H4 (cell line): ENCODE measurements at places on chromosomes 7 and 10. TPM values are rescaled to one million over a fixed set of nuclear protein-coding genes. Genes with fewer than 3 reads are reported as not detected.

GRCh38 chr7:156074982-156075615 lies 262.8 kb upstream of the SHH start:
- no peak for DNase-seq

Gene HOXA13
- 5.9 and 7.4 TPM in 2 replicates for total RNA-seq

DNA sequence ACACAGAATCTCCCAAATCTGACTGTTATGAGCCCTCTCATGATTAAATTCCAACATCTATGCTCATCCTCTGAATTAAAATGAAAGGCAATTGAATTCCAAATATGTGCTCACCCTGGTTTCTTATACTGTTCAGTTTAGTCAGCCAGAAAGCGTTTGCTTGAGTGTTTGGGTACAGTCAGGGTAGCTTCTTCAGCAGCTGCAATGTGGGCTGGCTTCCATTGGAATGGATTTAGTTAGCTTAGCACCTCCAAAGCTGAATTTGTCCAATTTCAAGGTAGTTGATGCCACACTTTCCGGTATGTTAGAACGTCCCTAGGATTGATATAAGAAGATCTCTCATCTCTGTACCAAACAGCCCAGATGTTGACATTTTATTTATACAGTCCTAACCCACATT lies 9.3 kb downstream of the KLHL7 start:
- DNase-seq = no peak

GRCh38 chr10:92231196-92231595 lies 59.7 kb downstream of the CPEB3 start:
- DNase-seq = no peak

- DNase-seq = peak; percentile 28
Measured at GRCh38 chr10:103265717-103266329, 11.1 kb upstream of the INA start.

DNA sequence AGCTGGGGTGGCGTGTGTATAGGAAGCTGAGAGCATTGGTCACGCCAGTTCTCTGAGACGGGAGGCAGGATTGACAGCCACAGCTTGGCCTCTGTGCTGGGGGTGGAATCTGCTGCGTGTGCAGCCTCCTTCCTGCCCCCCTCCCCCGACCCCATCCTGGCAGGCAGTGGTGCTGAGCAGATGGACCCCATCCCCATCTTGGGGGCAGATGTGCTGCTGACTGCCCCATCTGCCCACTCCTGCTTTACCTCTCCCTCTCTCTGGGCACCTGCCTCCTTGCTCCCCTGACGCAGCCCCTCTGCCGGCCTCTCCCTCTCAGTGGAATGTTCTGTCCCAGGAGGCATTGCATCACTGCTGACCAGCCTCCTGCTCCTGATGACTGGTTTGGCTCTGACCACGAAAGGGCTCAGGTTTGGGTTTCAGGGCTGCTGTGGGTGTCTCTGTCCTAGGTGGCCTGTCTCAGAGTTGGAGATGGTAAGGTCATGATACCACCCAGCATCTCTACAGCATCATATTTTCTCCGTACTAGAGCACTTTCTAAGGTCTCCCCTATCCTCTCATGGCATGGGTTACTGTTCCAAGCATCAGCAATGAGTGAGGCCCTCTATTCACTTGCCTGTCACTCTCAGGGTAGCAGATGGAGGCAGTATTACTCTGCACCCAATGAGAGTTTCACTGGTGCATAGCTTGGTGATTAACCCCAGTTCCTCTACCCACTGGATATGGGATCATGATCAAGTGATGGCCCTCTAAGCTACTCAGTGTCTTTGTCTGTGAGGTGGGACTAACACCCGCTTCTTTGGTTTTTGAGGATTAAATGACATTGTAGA lies 81.9 kb downstream of the RBM20 start:
- no peak for DNase-seq

Gene CHAT
- total RNA-seq = not detected in 2 replicates

DNA sequence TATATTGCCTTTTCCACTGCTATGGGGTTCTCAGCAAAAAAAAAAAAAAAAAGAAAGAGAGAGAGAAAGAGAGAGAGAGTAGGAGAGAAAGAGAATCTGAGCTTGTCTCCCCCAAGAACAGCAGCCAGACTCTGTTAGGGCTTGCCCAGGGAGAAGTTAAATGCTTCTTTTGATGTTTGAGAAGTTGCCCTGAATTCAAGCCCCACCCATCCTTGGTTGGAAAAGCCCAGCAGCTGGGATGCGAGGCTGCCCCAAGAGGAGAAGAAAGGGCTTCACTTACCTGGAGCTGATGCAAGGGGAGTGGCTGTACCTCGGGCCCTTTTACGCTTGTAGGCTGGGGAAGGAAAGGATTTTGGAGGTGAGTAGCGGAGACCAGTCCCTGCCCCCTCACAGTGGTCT lies 20.9 kb upstream of the MGMT start:
- no peak for DNase-seq

DNA sequence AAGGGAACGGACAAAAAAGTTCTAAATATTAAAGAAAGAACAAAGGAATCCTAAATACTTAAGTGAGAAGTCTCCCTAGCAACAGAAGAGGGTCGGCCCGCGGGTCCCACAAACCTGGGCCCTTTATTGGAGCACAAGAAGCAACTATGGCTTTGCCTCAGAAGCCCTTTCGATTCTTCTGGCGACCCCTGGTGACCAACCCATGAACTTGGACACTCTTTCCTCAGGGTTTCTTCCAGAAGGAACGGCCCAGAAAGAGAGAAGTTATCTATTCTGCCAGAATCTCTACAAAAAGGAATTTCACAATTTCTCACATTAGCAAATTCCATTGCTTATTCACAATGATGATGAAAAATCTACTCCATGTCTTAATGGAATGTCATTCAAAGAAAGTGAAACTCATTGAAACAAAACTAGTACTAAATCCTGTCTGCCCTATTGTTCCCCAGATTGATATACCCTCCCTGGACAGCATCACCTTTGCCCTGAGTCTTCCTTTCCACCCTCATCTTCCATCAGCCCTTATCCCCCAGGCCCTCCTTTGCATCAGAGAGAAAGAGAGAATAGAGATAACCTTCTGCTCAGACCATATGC lies 43.7 kb downstream of the CPVL start:
- DNase-seq = peak; percentile 75

DNA sequence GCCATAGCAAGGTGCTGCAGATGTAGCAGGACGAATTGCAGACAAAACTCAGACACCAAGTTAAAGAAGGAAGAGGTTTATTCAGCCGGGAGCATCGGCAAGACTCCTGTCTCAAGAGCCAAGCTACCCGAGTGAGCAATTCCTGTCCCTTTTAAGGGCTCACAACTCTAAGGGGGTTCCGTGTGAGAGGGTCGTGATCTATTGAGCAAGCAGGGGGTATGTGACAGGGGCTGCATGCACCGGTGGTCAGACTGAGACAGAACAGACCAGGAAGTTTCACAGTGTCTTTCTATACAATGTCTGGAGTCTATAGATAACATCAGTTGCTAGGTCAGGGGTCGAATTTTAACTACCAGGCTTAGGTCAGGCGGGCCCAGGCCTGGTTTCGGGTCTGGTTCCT lies 222.0 kb upstream of the C7orf33 start:
- DNase-seq = no peak
